ENCODE measurements at places on chromosomes 13 and 19. TPM values are rescaled to one million over a fixed set of nuclear protein-coding genes. Genes with fewer than 3 reads are reported as not detected.

GRCh38 chr19:42433503-42434260, 6.5 kb upstream of the LIPE start:
- peak; percentile 62 for DNase-seq

GRCh38 chr19:32677657-32678056, 2.0 kb downstream of the RGS9BP start:
- DNase-seq = no peak

GRCh38 chr13:76314495-76314894, 571.7 kb downstream of the KCTD12 start:
- no peak for DNase-seq

- peak; percentile 72 for DNase-seq
Measured at GRCh38 chr13:107407074-107407473, 808.3 kb downstream of the LIG4 start.

- no peak for DNase-seq
Measured at GRCh38 chr19:39867133-39867532, 21.0 kb upstream of the FBL start.

- DNase-seq = no peak
Measured at GRCh38 chr13:42865768-42866102, 84.4 kb downstream of the FAM216B start.

- no peak for DNase-seq
Measured at GRCh38 chr13:80314711-80315653, 25.9 kb downstream of the SPRY2 start.

DNA sequence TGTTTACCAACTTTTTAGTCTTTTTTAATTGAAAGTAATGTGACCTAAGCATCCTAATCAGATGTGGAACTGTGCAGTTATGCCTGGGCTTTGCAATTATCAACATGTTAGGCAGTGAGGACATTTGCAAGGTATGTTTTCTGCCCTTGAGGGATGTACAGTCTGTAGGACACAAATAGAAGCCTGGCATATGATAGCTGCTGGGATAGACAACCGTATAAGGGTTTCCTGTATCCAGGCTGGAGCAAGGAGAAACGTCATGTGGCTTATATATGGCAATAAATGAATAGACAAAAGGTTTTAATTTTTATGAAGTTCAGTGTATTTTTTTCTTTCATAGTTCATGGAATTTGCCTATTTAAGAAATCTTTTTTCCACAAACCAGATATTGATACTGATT, 2.0 kb upstream of the VPS36 start:
- no peak for DNase-seq

DNA sequence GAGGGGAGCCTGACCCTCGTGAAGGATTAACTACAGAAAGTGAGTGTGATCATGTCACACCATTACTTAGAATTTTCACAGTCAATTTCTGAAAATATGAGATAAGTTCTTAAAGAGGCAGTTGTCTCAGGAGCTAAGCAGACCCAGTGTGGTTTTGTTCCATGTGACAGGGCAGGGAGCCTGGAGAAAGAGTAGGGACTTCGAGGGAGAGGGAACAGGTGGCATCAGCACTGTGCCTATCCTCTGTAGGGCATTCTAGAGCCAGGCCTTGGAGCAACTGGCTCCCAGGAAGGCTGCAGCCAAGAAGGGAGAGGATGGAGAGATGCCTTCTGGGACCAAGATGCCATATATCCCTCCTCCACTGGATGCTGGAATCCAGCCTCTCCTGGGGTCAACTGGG, 183.0 kb downstream of the TSHZ3 start:
- no peak for DNase-seq

GRCh38 chr19:58338825-58339558, 12.2 kb downstream of the ZSCAN22 start:
- no peak for DNase-seq

DNA sequence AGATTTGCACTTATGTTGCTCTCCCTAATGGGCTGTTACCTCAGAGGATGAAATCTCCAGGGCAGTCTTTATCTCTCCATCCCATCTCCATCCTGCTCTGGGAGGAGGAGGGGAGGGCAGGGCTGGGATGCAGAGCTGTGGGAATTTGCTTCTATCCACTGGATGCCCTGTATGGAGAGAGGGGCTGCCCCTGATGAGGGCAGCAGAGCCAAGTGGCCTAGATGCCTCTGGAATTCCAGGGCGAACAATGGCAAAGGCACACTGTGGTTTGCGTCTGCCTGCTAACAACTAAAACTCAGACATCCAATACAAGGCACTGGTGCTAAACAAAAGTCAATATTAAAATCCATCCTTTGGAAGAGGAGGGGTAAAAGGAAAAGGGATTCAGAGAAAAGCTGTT, 165.1 kb downstream of the COG6 start:
- no peak for DNase-seq

DNA sequence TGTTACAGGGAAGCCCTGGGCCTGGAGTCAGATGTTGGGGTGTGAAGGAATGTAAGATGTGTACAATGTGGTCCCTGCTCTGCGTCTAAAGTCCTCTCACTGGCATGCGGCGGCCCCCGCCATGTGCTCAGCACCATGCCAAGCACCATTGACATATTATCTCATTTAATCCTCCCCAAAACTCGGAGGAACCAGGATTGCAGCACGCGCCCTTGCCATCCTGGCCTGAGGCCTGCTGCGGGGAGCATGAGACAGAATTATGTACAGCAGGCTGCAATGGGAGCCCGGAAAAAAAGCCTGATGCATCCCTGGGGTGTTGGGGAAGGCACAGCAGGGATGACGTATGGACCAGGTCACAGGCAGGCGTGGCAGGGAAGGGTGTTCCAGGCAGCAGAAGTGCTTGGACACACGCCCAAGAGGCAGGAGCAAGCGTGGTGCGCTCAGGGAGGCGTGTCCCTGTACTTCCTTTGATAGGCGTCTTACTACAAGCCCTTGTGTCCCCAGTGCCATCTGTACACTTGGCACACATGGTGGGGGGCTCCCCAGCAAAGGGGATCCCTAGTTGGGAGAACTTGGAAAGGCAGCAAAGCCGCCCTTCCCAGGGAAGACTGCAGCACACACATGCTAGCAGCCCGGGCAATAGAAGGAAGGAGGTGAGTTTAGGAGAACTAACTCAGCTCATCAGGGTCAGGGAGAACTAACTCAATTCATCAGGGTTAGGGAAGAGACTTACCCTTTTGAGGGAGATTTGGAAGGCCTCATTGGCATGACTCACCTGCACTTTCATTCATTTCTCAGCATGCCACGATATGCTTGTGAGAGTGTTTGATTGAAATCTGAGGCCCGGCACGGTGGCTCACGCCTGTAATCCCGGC, 3.4 kb downstream of the EVI5L start:
- DNase-seq = no peak

GRCh38 chr19:31233295-31233800, 115.9 kb downstream of the TSHZ3 start:
- no peak for DNase-seq

GRCh38 chr19:54387991-54388801, 23.5 kb upstream of the LAIR1 start:
- no peak for DNase-seq

DNA sequence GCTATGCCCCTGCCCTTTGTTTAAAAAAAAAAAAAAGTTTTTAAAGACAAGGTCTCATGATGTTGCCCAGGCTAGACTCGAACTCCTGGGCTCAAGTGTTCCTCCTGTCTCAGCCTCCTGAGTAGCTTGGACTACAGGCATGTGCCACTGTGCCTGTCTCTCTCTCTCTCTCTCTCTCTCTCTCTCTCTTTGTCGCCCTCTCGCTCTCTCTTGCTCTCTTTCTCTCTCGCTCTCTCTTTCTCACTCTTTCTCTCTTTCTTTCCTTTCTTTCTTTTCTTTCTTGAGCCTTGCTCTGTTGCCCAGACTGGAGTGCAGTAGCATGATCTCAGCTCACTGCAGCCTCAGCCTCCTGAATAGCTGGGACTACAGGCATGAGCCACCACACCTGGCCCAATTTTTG, 7.5 kb downstream of the COX6B1 start:
- DNase-seq = no peak

GRCh38 chr19:16226878-16227836, 29.4 kb downstream of the AP1M1 start:
- DNase-seq = no peak

- DNase-seq = no peak
Measured at GRCh38 chr13:43300865-43301264, 277.5 kb downstream of the DNAJC15 start.

The VMAC gene
- 6.4 TPM for total RNA-seq

The CDX2 gene
- total RNA-seq = not detected

The RPL28 gene
- 262 TPM for total RNA-seq

The MATK gene
- 0.64 TPM for total RNA-seq

The FXYD7 gene
- not detected for total RNA-seq

The SLITRK6 gene
- not detected for total RNA-seq

The PRRG2 gene
- 2.4 TPM for total RNA-seq

Measured in dermis microvascular lymphatic vessel endothelial cell (primary cell).